ENCODE measurements at places on chromosomes 7 and 10.

- no peak for DNase-seq
Measured at GRCh38 chr7:123655614-123656013, at the start of gene LMOD2. LMOD2 (plus strand) TSS chr7:123655866; CDS start chr7:123655964, 98 bp downstream.

- DNase-seq, result no peak
Measured at GRCh38 chr10:51935341-51935740, 235.9 kb upstream of the CSTF2T start.

- DNase-seq, result peak; percentile 37
Measured at GRCh38 chr10:59910867-59911266, 4.5 kb upstream of the CCDC6 start.

- DNase-seq, result no peak
Measured at GRCh38 chr10:11141571-11142091, 124.0 kb downstream of the CELF2 start.

GRCh38 chr10:68049289-68050078 is 25.6 kb downstream of the HERC4 start:
- DNase-seq, result no peak

GRCh38 chr10:132371641-132372081 is 25.3 kb upstream of the PWWP2B start:
- DNase-seq, result no peak

DNA sequence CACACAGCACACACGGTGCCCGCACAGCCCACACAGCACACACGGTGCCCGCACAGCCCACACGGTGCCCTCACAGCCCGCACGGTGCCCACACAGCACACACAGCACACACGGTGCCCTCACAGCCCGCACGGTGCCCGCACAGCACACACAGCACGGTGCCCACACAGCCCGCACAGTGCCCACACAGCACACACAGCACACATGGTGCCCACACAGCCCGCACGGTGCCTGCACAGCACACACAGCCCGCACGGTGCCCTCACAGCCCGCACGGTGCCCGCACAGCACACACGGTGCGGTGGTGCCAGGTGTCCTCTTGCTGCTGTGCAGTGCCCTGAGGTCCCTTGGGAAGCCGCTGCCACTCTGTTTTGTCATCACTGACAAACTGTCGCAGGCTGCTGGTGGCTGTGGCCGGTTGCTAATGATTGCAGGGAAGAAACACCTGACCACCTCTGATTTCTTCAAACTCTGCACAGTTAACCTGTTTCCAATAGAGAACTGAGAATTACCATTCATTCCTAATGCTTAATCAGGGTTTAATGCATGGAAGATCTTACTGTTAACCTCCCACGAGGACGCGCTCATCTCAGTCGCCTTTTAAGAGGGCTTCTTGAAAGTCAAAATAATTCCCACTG is 66.9 kb downstream of the GLRX3 start:
- DNase-seq, result no peak

GRCh38 chr7:12256090-12256489 is 45.0 kb downstream of the TMEM106B start:
- DNase-seq, result no peak

GRCh38 chr7:2608921-2609411 is 22.8 kb upstream of the TTYH3 start:
- peak; percentile 45 for DNase-seq

GRCh38 chr10:43234471-43235041 is 32.3 kb downstream of the RASGEF1A start:
- DNase-seq, result no peak

GRCh38 chr10:77877441-77878344 is 48.9 kb downstream of the DLG5 start:
- DNase-seq, result peak; percentile 16

GRCh38 chr7:100568896-100569844 is 4.5 kb downstream of the SAP25 start:
- no peak for DNase-seq

DNA sequence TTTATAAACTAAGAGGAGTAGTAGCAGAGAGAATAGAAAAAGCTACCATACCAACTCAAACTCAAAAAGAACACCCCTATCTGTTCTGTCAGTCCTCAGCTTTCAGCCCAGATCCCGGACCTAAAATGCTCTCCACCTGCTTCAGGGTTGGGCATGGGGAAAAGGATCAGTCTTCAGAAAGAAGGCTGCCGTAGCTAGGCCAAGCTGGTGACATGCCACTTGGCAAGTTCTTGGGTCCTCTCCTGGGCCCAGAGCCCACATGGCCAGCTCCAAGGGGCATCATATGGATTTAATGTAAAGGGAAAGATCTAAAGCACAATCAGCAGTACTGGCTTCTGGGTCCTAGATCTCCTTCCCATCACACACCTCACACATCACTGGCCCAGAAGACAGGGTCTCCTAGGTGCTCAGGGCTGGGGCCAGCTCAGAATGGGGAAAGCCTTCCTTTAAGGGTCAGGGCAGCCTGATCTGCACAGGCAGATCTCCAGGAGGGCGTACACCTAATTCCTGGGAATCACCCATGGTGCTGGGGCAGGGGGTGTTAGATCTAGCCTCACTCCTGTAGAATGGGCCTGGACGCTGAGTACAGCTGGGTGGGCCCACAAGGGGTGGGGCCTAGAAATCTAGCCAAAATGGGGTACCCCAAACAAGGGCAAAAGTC is 2.5 kb downstream of the VAX1 start:
- DNase-seq, result no peak

- DNase-seq, result no peak
Measured at GRCh38 chr7:13078105-13078504, 390.7 kb downstream of the ARL4A start.

DNA sequence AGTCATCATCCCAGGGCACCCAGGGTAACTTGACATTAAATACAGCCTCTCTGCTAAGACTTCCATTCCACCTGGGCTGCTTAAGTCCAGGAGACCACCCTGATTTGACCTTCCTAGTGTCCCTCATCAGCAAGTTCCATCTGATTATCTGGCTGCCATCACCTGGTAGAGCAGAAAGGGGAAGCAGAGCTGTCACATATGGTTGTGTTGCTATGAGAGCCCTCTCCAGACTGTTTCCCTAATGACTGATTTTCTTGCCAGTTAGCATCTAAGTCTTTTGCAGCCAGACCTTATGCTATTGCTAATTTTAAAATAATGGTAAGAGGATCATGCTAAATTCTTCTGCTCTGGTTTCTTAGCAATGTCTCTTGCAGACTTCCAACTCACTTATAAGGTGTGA is 38.7 kb downstream of the KCNH2 start:
- no peak for DNase-seq

GRCh38 chr7:28107960-28108359 is 72.6 kb downstream of the JAZF1 start:
- DNase-seq, result no peak

DNA sequence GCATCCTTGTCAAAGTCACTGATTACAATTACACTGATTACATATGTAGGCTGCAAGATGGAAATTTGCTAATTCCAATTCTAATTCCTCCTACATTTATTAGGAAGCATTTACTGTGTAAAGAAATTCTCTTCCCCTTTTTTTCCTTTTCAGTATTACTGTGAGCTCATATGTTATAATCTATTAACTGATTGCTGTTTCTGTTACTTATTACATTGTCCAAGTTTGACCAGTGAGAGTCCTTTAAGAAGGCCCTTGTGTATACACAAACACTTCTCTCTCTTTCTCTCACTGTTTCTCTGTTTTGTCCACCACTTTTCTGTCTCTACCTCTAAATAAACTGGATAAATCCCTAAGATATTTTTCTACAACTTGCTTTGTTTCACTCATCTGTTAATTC is 31.5 kb downstream of the PHF14 start:
- no peak for DNase-seq

- peak; percentile 30 for DNase-seq
Measured at GRCh38 chr7:94907026-94907810, at the start of gene PPP1R9A. PPP1R9A (plus strand) TSS chr7:94907594; CDS start chr7:94910114, 2,520 bp downstream.
